ENCODE measurements at places on chromosomes 6 and 20. TPM values are rescaled to one million over a fixed set of nuclear protein-coding genes. Genes with fewer than 3 reads are reported as not detected.

Gene SYNGAP1
- total RNA-seq: 13.5 TPM

Gene GINS1
- total RNA-seq: 6.5 TPM

Gene HLA-C
- total RNA-seq: 293 TPM

Gene KCNQ5
- 13.7 TPM for total RNA-seq

Gene MYMX
- total RNA-seq: not detected

Gene PIM1
- total RNA-seq: 30.3 TPM

Gene MPIG6B
- total RNA-seq: not detected
